Naive thymus-derived CD4-positive, alpha-beta T cell (primary cell): ENCODE measurements at places on chromosomes 1 and 21.
A peak's percentile ranks its signal among the peaks of the same experiment; 100 is the strongest.

DNA sequence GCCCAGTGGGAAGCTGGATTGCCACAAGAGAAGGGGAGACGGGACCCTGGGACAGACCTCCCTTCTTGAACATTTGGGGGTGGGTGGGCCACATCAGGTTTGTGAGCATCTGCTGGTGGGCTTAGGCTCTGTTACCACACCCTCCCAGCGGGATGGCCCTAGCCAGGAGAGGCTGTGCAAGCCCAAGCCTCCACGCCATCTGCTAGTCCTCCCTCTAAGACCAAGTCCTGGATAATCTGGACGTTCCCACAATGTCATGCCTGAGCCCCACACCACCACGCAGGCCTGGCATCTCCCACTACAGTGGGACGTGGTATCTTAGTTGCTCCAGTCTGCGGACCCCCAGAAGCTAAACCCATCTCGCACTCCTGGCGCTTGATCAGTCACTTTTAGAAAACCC is 3.7 kb upstream of the IBA57 start:
- DNase-seq = no peak

DNA sequence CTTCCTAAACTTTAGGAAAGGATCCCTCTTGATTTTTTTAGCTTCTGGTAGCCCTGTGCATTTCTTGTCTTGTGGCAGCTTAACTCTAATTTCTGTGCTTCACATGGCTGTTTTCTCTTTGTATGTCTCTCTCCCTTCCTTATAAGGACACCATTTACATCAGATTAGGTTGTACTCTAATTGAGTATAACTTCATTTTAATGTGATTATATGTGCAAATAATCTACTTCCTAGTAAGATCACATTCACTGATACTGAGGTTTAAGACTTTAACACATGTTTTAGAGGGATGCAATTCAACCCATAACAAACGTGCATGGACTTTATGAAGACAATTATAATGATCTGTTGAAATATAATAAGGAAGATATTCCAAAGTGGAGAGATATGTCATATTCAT is 46.7 kb downstream of the RGS4 start:
- no peak for DNase-seq

- DNase-seq = no peak
Measured at GRCh38 chr1:160491017-160491416, 32.0 kb downstream of the SLAMF6 start.

DNA sequence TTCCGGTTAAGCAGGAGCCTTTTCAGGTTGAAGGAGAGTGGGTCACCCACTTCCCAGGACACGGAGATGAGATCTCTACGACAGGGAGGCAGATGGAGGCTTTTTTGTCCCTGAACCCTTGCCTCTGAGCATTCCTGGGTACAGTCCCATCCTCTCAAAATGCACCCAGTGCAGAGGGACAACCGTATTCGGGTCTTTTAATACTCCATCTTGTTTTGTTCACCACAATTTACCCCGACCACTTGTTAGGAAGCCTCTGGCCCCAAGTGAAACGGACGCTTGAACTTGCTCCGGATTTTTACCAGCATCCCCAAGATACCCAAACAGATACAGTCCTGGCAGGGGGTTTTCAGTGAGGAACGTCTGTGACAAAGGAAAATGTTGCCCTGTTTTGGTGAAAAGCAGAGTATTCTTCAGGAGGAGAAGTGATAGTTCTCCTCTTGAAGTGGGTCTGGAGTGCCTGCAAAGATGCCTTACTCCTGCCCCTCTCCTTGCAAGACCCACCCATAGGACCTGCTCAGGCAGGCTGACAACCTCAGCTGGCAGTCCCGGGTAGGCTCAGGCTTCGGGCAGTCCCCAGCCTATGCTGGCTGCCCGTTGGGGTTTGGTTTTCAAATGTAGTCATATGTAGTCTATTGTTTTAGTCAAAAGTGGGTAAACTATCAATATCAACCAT is 669 bp upstream of the ARL8A start:
- no peak for DNase-seq

DNA sequence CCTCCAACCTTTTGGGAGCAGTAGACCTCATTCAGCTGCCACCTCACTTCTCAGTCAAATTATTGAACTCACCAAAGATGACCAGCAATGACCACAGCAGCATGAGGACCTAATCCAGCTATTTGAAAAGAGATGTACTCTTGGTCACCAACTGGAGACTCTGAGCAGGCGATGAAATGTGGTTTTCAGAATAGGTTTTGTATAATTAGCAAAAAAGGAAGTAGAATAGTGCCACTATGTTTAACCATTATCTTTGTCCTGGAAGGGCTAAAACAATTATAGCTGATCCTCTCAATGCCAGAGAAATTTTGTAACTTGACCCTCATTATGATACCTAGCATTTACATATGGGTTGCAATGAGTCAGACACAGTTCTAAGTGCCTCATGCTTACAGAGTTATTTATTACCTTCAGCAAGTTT is at the start of gene FCRL2:
TSS of gene FCRL2 (minus strand) at position 162 of the 421 bp plus-strand sequence. CDS start at position 103, 59 bp downstream.
- DNase-seq = no peak

- DNase-seq = no peak
Measured at GRCh38 chr1:113783254-113784103, 24.2 kb upstream of the PHTF1 start.

GRCh38 chr1:97796711-97797110 is 124.1 kb downstream of the DPYD start:
- no peak for DNase-seq

DNA sequence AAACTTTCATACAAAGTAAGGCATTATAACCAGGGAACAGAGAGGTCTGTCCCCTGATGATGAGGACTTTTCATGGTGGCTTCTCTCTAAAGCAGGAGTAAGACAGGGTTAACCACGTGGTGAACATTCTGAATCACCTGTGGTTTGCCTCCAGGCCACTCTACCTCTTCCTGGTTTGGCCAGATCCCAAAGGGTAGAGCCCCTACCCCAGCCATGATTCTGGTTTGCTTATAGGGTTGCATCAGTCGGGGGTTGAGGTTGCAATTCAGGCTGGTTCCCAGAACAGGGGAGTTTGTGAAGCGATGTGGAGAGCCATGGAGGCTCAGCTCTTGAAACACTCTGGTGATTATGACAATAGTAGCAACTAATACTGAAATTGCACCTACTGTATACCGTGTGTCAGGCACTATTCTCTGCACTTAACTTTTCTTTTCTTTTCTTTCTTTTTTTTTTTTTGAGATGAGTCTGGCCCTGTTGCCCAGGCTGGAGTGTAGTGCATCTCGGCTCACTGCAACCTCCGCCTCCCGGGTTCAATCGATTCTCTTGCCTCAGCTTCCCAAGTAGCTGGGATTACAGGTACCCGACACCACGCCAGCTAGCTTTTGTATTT is 8.3 kb downstream of the CNR2 start:
- DNase-seq = no peak

DNA sequence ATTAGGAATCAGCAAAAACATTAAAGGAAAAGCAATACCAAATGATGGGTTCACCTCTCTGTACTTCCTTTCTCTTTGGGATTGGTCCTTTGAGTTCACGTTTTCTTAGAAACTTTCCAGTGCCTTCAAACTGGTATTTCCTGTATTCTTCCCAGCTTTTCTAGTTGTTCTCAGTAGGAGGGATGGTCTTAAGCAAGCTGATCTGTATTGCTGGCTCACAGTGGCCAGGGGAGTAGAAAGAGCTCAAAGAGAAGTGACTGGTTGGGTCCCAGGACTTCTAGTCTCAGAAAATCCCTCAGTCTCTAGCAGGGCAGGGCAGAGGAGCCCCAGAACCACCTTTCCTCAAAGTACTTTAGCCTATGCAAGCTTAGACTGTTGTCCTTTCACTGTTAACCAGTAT is 10.1 kb upstream of the USP24 start:
- no peak for DNase-seq

GRCh38 chr1:186042230-186042629 is 308.0 kb downstream of the HMCN1 start:
- no peak for DNase-seq

DNA sequence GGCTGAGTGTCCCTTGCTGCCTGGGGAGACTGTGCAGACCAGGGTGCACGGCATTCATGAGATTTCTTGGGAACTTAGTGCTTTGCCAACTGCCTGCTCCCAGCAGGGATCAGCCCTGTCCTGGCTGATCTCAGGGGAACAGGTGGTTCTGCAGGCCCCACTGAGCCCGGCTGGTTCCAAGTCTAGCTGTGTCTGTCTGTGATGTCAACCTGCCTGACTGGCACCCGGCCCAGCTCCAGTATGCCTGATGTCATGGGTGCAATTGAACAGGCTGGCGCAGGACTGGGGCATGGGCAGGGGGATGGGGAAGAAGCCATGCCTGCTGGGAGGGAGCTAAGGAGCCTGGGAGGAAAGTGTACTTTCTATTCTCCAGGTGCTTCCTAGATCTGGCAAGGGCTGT is 227.1 kb downstream of the GRIK3 start:
- no peak for DNase-seq

GRCh38 chr1:228378090-228378872 is 28.4 kb downstream of the TRIM11 start:
- peak; percentile 37 for DNase-seq

DNA sequence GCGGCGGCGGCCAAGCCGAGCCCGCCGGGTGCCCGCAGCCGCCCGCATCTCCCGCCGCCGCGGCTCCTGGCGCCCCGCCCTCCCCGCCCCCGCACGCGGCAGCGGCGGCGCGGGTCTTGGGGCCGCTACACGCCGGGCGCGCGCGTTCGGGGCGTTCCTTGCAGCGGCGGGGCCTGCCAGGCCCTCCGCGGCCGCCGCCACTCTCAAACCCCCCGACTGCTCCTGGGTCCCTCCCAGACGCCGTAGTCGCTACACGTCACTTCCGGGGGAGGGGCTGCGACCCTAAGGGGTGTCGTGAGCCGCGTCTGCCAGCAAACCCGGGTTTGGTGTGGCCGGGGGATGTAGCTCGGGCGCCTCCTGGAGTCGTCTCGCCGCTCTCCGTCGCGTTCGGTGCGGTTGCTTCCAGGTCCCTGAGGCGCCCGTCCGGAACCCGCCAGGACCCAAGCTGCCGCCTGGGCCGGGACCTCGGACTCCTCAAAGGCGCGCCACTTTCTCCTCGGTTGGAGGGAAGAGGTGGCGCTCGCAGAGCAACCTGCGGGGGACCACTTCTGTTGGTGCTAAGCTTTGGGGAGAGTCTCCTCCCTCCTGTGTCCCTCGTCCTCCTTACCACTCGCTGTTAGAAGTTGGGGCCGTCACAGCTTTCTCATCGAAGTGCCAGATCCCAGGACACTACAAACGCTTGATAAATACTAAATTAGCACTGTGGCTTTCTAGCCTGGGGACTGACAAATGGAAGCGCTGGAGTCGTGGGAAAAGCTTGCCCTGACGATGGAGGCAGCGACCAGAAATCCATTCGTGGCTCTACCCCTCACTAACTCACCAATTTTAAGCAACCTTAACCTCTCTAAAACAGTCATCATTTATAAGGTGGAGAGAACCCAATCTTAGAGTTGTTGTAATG is at the start of gene ELK4:
TSS of gene ELK4 (minus strand) at position 244 of the 901 bp plus-strand sequence. CDS start 8,129 bp downstream, outside the sequence.
- DNase-seq = peak; percentile 100

DNA sequence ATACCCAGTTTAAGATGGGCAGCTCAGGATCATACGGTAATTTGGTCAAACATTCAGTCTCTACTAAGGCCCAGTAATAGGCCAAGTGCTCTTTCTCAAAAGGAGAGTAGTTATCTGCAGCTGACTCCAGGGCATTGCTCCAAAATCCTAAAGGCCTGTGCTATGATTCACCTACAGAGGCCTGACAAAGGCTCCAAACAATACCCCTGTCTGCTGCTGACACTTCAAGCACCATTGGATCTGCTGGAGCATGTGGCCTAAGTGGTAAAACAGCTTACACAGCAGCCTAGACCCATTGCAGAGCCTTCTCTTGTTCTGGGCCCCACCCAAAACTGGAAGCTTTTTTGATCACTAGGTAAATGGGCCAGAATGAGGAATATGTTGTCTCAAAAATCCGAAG is 22.8 kb downstream of the SLAMF7 start:
- no peak for DNase-seq

- DNase-seq = no peak
Measured at GRCh38 chr1:179598631-179599030, 7.0 kb downstream of the TDRD5 start.

GRCh38 chr1:110087812-110088738 is 17.6 kb upstream of the ALX3 start:
- peak; percentile 42 for DNase-seq

DNA sequence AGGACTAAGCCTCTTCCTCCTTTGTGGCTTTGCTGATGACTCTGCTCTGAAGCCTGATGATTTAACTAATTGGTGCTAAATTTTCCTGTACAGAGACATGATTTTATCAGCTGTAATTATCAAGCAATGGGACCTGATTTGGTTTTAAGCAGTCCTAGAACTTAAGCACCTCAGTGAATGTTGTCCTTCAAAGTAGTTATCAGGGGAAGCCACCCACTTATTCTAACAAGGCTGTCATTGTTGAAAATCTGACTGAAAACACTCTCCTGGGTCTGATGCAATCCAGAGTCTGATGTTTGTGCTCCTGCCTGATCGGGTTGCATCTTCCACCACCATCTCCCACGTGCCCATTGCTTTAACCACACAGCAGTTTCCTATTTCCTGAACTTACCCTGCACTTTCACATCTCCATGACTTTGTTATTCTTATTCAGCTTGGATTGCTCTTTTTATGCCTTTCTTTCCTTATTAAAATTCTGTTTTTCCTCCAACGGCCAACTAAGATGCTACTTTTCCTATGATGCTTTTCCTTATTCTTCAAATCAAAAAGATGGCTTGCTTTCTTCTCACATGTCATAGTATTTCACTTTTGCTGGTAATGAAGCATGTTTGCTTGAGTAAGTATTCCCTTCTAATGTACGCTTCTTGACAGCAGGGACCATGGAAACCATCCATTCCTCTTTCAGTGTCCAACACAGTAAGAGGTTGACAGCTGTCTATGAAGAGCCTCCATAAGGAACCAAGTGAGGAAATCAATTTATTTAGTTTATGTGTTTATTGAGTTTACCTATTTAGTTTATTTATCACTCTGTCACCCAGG is 55.0 kb downstream of the S1PR1 start:
- no peak for DNase-seq

DNA sequence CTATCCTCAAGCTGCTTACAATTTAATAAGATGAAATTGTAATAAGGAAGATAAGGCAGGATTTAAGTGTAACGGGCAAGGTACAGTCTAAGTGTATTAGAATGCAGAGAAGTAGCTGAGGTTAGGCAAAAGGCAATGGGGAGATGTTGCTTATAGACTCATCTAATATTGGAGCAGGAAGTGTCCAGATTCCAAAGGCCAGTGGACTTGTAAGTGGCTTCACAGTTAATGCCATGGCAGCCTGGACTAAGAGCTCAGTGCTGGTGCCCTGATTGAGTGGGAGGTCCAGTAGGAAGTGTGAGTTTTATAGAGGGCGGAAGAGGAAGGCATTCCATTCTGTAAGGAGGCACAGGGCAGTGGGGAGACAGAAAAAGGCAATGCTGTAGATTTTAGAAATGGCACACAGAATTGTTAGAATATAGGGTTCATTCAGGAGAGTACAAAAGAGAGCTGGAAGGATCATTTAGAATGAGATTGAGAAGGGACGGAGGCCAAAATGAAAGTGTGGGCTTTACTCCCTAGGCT is 12.6 kb downstream of the MAP3K21 start:
- DNase-seq = no peak
